ENCODE measurements at places on chromosomes 7 and 10.

DNA sequence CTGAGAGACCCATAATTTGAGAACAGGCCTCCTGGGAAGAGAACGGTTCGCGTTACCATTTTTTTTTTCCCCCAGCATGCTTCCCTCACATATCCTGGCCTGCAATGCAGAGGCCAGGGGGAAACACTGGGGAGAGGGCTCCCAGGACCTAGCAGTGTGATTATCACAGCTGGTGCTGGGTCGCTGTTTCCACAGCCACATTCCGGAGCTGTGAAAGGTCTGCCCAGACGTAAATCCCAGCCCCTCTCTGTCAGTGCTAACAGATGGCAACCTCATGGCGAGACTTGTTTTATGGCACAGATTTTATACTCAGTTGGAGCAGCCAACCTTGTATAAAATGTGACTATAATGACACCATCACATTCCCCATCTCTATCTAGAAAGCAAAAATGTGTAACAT is 150.5 kb downstream of the PLXDC2 start:
- DNase-seq = no peak

DNA sequence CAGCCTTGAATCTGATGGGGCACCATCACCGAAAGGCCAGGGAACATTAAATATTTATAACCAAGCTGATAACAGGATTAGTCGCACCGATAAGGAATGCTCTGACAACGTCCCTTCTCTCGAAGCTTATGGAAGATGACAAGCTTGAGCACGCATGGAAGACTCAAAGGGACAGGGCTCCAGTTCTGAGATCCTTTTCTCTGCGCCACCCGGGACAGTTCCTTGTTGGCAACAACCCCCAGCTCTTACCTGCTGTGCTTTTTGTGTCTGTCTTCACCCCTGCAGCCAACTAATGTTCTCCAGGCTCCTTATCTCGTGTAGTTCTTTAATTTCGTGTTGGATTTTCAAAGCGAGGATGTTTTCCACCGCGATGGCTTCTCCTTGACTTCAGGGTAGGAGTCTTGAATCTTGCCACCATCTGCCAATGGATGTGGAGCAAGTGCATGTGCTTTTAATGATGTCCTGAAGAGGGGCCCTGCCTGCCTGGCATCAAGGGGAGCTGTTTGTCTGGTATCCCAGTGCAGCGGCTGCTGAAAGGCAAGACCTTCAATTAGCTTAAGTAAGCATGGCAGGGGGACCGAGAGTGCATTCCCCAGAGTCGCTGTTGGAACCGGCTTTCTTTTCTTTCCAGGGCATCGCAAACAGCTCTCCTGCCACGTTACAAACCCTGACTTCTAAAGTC is 354 bp upstream of the FERD3L start:
- no peak for DNase-seq

GRCh38 chr7:99011706-99012404 is 132.1 kb downstream of the SMURF1 start:
- DNase-seq = no peak

- no peak for DNase-seq
These were observed 295.9 kb downstream of the PLXNA4 start for GRCh38 chr7:132280335-132280734.

DNA sequence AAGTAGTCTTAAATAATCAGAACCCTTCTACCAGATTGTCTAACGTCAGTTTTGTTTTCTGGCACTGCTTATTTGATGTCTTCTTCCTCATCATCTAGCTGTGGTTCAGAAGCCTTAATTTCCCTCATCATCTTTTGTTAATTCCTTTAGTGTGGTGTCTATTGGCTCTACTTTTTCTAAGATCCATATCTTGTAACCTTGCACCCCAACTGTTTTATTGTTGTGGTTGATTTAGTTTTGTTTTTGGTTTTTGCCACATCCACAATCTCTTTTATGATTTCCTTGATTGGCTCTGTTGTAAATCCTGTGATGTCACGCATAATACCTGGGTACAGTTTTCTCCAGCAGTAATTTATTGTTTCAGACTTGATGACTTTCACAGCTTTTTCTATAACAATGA is 463.5 kb upstream of the TEX47 start:
- DNase-seq = no peak

DNA sequence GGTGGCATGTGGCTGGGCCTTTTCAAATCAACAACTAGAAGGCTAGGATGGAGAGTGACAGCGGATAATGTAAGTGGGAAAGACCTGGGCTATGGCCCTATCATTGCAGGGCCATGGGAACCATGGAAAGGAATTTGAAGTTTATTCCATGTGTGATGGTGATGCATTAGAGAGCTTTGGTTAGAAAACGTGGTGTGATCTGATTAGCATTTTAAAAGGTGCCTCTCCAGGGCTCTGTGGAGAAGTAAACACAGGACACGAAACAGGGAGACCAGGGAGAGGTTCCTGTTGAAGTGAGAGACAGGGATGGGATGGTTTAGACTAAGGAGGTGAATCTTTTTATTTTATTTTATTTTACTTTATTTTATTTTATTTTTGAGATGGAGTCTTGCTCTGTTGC is 749.5 kb downstream of the GATA3 start:
- no peak for DNase-seq

- no peak for DNase-seq
These were observed 417.1 kb downstream of the MAGI2 start for GRCh38 chr7:79036356-79036755.

GRCh38 chr7:35691366-35691765 is 3.6 kb downstream of the HERPUD2 start:
- no peak for DNase-seq

- no peak for DNase-seq
These were observed 69.0 kb upstream of the FAM180A start for GRCh38 chr7:135817583-135817982.

DNA sequence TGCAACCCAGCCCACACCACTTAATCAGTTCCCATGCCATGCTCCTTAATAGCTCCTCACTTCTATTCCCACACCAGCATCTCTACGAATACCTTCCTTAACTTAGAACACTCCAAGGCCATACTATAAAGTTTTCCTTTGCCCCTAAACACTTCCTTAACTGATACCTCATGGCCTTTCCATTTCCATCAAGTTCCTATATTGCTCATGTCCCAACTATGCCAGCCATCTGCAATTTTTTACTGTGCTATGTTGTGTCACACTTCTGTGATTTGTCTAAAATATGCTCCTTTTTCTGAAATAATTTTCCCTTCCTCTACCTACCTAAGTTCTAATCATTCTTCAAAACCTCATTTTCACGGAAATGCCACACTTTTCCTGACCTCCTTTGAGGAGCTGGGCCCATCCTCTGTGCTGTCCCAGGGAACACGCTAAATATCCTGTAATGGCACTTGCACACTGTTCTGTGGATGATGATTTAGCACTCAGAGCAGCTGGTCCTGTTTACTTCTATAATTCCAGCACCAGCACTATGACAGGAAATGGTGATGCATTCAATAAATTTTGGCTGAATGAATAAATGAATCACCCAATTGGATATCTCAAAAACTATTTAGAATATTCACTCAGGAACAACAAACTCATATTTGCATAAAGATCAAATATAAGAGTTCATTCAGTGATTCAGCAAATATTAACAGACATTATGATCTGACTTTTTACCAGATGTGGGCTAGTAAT is 266.5 kb upstream of the HGF start:
- DNase-seq = no peak

- DNase-seq = no peak
These were observed 119.2 kb downstream of the MBL2 start for GRCh38 chr10:52653263-52653909.

- DNase-seq = peak; percentile 42
These were observed 149.8 kb downstream of the XPNPEP1 start for GRCh38 chr10:109773288-109774120.

- DNase-seq = no peak
These were observed 34.5 kb upstream of the SKAP2 start for GRCh38 chr7:26898891-26899290.

DNA sequence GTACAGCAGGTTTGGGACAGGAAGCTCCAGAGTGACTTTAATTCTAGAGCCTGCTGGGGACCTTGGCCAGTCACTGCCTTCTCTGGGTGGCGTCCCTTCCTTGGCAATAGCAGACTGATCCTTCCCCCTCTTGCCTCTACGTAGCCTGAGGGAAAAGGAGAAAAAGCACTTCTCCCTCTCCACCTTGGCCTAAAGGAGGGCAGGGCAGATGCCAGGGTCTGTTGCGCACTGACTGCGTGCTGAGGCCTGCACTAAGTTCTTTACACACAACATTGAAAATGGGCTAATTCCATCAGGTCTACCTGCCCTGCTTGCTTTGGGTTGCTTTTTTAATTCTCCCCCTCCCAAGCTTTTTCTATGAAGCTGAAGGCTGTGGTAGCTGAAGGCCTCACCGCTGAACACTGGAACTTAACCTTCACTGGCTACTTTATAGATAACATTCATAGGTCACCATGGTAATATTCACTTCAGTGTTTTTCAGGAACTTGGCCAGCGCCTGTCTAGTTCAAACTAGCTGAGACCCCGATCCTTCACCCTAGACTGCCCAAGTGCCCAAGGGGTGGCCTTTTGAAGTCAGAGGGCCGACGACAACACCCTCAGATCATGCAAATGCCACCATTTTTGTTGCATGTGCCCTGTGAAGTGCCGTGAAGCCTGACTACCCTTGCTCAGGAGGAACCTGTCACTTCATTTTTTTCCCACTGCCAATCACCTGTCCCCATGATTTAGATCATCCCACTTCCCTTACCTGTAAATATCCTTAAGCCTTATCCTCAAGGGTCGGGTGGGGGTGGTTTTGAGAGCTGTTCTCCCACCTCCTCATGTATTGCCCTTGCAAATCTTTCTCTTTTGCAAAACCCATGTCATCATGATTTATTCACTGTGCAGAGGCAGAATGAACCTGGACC is 28.7 kb downstream of the PRF1 start:
- no peak for DNase-seq

- DNase-seq = no peak
These were observed 231.7 kb downstream of the SKIDA1 start for GRCh38 chr10:21293518-21294356.

DNA sequence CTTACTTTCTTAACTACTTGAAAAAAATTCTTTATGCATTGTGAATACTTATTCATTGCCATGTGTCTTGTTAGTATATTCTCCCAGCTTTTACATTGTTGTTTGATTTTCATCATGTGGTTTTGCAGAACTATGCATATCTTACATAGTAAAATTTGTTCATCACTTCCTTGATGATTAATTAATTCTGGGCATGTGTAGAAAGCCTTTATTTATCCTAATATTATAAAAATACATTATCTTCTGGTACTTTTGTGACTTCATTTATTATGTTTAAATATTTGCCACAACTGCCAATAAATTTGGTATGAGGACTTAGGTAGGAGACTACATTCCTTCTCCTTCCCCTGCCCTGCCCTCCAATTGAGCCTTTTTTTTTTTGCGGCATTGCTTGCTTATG is 166.0 kb upstream of the ZNF32 start:
- no peak for DNase-seq

GRCh38 chr10:110075686-110076085 is 67.9 kb downstream of the ADD3 start:
- no peak for DNase-seq

DNA sequence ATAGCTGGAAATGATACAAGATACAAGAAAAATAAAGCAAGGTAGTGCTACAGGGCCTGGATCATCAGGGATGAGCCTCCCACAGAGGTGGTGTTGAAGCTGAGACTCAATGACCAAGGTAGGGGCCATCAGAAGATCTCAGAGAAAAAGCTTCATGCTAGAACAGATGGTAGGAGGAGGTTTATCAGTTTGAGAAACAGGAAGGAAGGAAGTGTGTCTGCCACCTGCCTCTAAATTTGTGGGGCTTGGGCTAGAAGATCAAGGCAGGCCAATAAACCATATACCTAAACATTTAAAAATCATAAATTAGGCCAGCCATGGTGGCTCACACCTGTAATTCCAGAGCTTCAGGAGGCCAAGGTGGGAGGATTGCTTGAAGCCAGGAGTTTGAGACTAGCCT is 410.8 kb upstream of the PRKCQ start:
- no peak for DNase-seq

GRCh38 chr10:102647443-102648268 is 3.4 kb downstream of the TRIM8 start:
- DNase-seq = no peak

DNA sequence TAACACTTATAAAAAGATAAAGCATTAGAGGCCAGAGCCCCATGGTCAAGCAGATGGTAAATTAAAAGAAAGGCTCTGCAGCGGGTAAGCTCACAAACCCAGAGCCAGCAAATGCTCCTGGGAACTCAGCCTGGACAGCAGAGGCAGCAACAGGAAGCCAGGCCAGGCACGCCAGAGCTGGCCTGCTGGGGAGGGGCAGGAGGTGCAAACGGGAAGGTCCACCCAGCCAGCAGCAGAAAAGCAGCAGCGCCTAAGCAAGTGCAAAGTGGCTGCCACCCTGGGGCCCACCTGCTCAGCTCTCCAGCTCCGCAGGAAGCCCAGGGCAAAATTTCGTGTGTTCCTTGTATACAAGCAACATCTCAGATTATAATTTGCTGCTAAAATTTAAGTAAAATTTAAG is 82.7 kb upstream of the GPR22 start:
- peak; percentile 5 for DNase-seq

- DNase-seq = no peak
These were observed 136.2 kb downstream of the PRPF18 start for GRCh38 chr10:13722747-13723653.

GRCh38 chr10:118971187-118971586 is 58.3 kb upstream of the NANOS1 start:
- no peak for DNase-seq

- DNase-seq = no peak
These were observed 89.4 kb upstream of the SLC13A1 start for GRCh38 chr7:123289200-123289599.

GRCh38 chr7:28591725-28592349 is 179.5 kb downstream of the CREB5 start:
- DNase-seq = no peak

DNA sequence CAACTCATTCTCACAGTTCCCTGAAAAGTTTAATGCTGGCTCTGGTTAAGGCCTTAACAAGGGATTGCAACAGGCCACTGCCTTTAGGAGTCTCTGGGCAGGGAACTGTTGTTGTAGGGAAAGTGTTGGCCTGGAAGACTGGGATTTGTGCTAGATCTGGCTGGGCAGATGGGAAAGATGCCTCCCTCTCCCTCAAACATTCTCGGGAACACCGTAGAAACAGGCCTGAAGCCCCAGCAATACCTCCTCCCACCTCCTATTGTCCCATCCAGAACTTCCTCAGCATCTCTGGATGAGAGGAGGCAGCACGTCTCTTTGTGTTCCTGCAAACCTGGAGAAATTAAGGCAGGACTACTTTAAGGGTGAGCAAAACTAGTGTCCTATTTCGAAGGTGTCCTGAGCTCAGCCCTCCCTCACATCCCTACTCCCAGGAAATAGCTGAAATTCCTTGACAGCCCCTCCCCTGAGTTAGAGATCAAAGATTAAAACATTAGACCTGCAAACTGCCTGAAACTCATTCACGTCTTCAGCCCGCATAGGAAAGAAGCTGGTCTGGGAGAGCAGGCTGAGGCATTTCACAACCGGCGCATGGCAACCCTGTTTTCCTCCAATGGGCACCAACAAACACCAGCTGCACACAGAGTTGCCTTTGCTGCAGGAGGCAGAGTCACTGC is 10.9 kb upstream of the MAP3K8 start:
- DNase-seq = peak; percentile 62

DNA sequence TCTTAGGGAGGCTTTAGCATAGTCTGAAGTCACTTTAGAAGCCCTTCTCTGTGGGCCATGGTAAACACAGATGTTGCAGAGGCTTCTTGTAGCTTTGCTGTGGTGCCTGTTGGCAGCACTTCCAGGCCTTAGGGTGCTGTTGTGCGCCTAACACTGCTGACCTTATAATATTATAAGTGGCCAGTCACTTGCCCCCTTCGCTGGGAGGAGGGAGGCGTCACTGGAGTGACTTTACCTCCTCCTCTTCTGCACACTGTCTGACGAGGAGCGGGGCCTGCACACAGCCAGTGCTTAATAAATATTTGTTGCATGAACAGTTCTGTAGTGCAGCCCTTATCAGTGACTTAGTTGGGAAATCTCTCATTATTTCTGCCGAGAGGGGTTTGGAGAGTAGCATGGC is 63.3 kb downstream of the WDR37 start:
- no peak for DNase-seq
